ENCODE measurements at places on chromosomes 6 and 20.

GRCh38 chr20:58228484-58229197, at the start of gene ANKRD60:
ANKRD60 (minus strand) TSS chr20:58228653; CDS start chr20:58228653, 0 bp downstream.
- DNase-seq = peak; percentile 67

GRCh38 chr6:73263570-73263909, 544 bp upstream of the KHDC1 start:
- no peak for DNase-seq

DNA sequence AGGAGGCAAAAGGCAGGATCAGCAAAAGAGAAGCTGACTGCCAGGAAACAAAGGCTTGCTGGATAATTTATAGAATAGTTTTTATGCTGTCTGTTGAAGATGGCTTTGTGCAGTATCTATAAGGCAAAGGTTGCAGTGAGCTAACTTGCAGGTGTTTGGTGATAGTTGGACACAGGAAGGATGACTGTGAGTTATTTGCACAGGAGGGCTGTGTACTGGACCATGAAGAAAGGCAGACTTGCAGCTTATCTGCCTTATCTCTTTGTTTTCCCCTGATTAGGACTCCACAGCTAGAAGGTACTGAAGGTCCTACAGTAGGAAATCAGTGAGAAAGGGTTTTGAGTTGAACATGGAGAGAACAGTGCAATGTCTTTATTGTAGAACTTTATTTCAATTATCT, 2.1 kb downstream of the BTN1A1 start:
- no peak for DNase-seq

GRCh38 chr6:5025911-5026819, 22.3 kb upstream of the RPP40 start:
- DNase-seq = no peak

GRCh38 chr20:51826372-51826771, 24.1 kb upstream of the SALL4 start:
- no peak for DNase-seq

DNA sequence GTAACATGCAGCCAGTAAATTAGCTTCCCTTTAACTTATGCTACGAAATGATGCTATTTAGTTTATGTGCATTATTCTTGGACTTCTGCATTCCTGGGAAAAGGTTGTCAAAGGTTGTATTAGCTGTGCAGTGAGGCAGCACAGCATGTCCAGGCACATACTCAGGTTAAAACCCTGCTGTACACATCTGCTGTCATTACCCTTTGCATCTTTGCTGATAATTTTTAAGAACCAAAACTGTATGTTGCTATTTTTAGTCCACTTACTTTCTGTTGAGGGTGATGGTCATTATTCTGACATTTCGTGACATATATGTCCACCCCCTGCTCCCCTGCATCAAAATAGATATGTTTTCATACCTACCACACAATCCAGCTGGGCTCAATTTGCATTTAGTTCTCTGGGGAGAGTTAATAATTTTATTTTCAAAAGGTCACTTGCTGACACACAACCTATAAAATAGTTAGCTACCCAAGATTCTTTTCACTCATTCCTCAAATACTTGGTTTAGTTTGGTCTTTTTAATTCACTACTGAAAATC, 142.5 kb upstream of the SPACA1 start:
- no peak for DNase-seq

GRCh38 chr6:116578335-116578734, 7.0 kb downstream of the RWDD1 start:
- no peak for DNase-seq

GRCh38 chr20:6914986-6915385, 147.5 kb downstream of the BMP2 start:
- DNase-seq = no peak

DNA sequence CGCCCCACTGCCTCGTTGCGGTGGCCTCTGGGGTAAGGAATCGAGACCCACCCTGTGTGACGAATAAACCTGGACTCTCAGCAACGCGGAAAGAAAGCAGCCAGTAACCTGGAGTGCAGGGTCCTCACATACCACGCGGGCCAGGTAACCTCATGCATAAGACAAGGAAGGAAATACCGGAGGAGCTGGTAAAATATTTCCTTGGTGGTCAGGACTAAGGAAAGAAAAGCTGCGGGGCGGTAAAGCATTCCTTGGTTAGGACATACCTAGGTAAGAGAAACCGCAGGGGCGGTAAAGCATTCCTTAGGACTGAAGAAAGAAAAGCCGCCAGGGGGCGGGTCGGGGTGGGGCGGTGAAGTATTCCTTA, 80.7 kb downstream of the SYTL3 start:
- DNase-seq = no peak

DNA sequence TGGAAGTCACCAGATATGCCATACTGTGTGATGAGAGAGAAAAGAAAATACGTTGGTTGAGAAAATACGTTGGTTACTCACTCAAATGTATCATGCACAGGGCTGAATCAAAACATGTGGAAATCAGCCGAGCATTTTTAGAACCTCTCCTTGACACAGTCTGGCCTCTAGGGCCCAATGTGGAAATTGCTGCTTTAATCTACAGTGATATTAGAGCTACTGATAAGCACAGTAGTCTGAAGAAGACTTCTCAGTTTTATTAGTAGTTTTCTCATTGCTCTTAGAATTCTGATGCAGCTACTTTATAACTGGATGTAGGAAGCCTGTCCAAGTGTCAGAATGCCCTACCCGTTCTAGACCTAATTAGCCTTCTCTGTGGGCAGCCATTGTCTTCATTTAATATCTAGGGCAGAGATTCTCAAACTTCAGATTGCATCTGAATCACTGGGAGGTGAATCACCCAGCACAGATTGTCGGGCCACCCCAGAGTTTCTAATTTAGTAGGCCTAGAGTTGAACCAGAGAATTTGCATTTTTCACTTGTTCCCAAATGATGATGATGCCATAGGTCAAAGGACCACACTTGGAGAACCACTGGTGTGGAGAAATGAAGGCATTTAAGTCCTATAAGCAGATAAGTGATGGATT, 229.1 kb downstream of the PLCB1 start:
- DNase-seq = no peak

GRCh38 chr6:116217069-116217468, 36.8 kb downstream of the TSPYL4 start:
- DNase-seq = no peak

DNA sequence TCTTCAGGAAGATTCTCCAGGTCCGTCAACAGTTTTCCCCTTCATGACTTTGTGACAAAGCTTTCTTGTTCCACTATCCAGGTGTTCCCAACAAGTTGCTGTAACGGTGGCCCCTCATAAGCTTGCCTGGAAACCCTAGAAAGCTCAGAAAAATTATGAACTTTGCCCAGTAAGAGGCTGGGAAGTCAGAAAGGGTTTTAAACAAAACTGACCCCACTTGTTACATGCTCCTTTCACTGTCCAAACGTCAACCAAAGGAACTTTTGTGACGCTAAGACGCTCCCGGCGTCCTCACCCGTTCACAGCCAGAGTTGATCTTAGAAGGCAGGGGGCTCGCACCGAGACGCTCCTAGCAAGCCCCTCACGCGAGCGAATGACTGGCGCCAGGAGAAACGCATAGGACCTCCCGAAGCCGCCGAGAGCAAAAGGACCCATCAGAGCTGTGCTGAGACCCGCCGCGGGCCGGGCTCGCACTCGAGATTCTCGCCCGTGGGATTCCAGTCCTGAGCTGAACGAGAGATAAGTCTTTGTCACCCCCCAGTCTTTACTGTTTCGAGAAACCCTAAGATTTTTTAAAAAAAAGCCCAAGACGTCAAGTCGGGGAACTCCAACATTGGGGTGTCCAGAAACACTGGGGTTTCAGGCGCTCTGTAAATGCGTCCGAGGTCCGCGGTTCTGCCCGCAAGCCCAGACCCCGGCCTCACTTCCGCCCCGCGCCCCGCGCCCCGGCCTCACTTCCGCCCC, 544 bp upstream of the ACAT2 start:
- no peak for DNase-seq

- DNase-seq = no peak
Measured at GRCh38 chr6:157258878-157259277, 64.4 kb downstream of the TMEM242 start.

GRCh38 chr6:14270142-14270893, 152.7 kb downstream of the CD83 start:
- no peak for DNase-seq
